Kasumi-1 (cell line): ENCODE measurements at places on chromosomes 7 and 10.

DNA sequence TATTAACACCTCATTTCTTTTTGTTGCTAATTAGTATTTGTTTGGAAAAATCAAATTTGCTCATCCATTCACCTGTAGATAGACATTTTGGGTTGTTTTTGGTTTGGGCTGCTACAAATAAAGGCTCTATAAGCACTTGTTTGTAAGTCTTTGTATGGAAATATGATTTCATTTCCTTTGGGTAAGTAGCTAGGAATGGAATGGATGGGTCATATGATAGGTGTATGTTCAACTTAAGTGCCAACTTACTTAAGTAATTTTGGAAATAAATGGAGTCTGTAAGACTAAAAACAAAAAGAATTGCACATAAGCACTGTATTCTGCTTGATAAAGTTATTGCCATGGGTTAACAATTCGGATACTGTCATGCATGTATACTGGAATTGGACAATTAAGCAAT lies 157.7 kb upstream of the NAMPT start:
- DNase-seq, result no peak

- DNase-seq, result no peak
Measured at GRCh38 chr7:42315103-42315502, 78.1 kb upstream of the GLI3 start.

GRCh38 chr10:26697163-26697921 lies at the start of gene PDSS1:
Gene PDSS1, plus strand, starts transcription at chr10:26697701. Its CDS starts 11 bp downstream, at chr10:26697712.
- peak; percentile 89 for DNase-seq

- DNase-seq, result no peak
Measured at GRCh38 chr7:141287936-141288335, 214.1 kb downstream of the TMEM178B start.

DNA sequence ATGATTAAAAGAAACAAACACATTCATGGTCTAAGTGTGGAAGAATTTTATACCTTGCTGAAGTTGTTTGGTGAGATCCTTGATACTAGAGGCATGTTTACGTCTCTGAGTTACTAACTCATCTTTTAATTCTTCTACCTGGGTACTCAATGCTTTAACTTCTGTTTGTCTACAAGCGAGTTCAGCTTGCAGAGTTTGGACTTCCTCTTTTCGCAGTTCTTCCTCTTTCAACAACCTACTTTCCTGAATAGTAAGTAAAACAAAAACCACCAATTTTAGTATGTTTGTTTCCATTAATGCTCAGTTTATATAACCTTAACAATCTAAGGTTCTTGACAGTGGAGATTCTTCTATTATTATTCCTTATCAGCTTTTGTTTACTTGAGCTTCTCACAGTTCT lies 42.9 kb downstream of the CCDC186 start:
- DNase-seq, result peak; percentile 96

- no peak for DNase-seq
Measured at GRCh38 chr7:96135241-96135640, 186.7 kb downstream of the SLC25A13 start.

DNA sequence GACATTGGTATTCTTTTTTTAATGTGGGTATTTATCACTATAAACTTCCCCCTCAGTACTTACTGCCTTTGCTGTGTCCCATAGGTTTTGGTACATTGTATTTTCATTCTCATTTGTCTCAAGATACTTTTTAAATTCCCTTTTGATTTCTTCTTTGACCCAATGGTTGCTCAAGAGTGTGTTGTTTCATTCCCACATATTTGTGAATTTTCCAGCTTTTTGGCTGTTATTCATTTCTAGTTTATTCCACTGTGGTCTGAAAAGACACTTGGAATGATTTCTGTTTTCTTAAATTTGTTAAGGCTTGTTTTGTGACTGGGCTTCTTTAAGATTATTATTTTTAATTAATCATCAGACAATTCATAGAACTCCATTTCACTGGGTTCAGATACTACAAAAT lies 105.0 kb downstream of the EPC1 start:
- no peak for DNase-seq

- peak; percentile 32 for DNase-seq
Measured at GRCh38 chr10:61589547-61590243, 73.0 kb upstream of the CABCOCO1 start.

GRCh38 chr7:150842716-150843115 lies 9.6 kb upstream of the AOC1 start:
- DNase-seq, result no peak

GRCh38 chr7:120743128-120743527 lies 114.8 kb downstream of the TSPAN12 start:
- no peak for DNase-seq

DNA sequence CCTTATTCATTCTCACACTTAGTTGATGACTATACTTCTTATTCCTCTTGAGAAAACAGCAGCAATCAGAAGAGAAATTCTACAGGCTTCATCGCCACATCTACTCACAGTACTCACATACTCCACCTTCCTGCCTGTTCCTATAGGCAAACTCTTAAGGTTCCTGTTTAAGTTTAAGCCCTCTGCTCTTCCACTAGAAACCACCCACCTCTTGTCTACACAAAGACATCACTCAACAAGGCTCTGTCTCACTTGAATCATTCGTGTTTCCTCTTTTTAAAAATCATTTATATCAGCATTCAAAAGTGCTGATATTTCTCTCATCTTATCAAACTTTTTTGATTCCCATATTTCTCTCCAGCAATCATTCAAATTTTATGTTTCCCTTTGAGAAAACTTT lies 85.5 kb upstream of the ADO start:
- DNase-seq, result peak; percentile 16

DNA sequence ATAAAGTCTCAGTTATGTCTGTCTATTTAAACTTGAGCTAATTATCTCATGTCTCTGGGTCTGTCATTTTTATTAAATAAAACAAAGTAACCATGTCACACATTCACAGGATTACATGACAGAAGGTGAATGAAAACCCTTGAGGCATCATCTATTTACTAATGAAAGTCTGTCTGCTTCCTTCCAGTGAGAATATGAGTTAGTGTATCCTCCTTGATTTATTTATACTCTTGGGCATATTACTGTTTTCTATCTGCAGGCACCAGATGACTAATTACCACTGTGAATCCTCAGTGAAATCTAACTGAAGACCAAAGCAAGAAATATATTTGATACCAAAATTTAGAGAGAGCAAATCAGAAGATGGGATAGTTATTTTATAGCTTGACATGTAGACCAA lies 163.7 kb downstream of the CDC14C start:
- no peak for DNase-seq

- DNase-seq, result no peak
Measured at GRCh38 chr10:27890971-27891370, 107.9 kb downstream of the ODAD2 start.

DNA sequence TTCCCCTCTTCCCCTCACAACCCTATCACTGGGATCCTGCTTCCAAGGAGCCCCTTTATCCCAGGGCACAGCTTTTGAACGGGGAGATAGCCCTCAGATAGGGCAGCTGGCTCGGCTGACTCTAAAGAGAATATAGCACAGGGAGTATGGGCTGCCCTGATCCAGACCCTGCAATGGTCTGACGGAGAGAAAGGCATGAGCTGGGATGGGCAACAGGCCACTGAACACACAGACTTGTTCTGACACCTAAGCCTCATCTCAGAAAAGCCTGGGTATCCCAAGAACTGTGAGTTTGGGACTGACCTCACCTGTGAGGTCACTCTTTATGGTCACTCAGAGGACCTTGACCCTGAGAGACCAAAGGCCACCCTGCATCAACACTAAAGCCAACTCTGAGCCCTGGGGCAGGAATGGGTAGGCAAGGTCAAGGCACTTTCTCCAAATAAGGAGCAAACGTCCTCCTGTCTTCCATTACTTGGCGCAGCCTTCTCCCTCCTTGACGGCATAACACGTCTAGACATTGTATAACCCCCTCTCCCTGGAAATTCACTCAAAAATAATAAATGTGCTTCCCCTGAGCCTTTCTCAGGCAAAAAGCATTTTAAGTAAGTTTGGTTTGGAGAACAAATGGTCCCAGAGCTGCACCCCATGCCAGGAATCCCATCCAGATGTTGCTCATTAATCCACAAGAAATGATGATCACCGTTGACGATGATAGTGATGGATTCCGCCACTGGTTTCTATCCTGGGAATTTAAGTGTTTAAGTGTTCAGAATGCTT lies 8.2 kb upstream of the LRRC18 start:
- DNase-seq, result no peak

GRCh38 chr10:128912568-128913311 lies 554.3 kb upstream of the MGMT start:
- no peak for DNase-seq

- DNase-seq, result no peak
Measured at GRCh38 chr10:4776234-4776638, 49.8 kb upstream of the AKR1E2 start.

GRCh38 chr10:95963991-95964389 lies 56.2 kb downstream of the CC2D2B start:
- peak; percentile 63 for DNase-seq

DNA sequence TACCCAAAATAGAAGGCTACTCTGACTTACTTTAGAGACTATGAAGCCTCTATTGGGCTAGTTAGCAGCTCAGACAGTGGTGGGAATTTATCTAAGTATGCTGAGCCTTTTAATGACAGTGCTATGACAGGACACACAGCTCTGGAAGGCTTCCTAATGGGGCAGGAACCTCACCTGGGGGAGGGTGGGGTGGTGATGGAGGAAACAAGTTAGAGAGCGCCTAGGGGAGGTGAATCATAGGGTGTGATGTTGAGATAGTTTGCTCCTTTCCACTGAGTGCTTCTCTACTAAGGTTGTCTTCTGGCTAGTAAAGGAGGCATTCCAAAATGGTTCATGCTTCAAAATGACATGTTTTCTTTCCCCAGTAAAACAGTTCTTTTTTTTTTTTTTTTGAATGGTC lies 42.1 kb downstream of the PPP1R9A start:
- DNase-seq, result no peak

- DNase-seq, result no peak
Measured at GRCh38 chr10:43156590-43157341, 18.5 kb downstream of the CSGALNACT2 start.

- no peak for DNase-seq
Measured at GRCh38 chr10:61973169-61973568, 71.7 kb downstream of the ARID5B start.

- DNase-seq, result no peak
Measured at GRCh38 chr10:69295027-69295636, 16.8 kb downstream of the HK1 start.

- DNase-seq, result no peak
Measured at GRCh38 chr10:3036155-3037021, 31.0 kb upstream of the PFKP start.

DNA sequence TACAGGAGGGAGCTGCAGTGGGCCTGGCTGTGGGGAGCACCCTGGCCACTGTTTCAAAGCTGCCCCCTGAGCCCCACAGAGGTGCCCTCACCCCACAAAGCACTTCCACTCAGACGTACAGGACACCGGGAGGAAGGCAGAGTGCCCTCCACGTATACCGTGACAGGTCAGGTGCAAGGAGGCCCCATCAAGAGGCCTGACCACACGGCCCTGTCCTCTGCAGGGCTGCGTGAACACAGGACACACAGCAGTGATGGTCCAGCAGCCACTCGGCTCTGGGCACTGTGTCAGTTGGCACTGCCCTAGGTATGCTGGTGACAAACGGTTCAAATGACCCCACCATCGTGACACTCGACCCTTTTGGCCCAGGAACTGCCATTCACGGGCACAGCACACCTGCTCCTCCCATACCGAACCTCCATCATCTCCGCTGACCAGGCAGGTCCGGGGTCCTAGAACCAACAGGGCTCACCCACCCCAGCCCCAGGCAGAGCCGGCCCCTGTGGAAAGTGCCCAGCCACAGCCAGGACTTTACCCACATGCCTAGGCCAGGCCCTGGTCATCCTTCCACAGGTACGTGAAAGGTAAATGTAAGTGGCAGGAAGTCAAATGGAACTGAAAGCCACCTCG lies 560.9 kb downstream of the PTPRN2 start:
- DNase-seq, result no peak

- peak; percentile 80 for DNase-seq
Measured at GRCh38 chr10:103659674-103660363, 166.3 kb downstream of the NEURL1 start.

- no peak for DNase-seq
Measured at GRCh38 chr7:96400518-96400917, 78.6 kb upstream of the SLC25A13 start.

DNA sequence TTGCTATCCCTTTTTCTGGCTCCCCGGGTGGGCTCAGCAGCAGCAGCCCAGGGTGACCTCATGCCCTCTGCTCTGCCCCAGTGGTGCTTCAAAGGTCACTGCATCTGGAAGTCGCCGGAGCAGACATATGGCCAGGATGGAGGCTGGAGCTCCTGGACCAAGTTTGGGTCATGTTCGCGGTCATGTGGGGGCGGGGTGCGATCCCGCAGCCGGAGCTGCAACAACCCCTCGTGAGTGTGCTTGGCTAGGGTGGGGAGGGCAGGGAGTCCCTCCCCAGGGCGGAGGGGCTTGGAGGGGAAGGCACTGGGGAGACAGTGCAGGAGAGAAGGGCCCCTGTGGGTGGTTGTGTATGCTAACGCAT lies 46.4 kb downstream of the TBATA start:
- no peak for DNase-seq

DNA sequence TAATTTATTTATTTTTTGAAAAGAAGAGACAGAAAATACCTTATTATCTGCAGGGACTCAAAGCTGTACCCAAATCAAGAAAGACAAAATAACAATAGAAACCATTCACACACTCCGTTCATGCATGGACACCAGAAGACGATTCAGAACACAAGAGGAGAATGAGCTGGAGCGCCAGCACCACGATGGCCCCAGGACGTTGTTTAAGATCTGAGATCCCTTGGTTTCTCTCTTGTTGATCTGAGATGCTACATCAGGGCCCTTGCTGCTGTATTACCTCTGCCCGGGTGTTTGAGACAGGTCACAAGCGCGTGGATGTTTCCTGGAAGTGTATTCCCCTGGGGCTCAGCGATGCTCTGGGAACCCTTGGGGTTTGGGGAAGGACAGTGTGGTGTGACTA lies 46.8 kb downstream of the CHST3 start:
- DNase-seq, result no peak

DNA sequence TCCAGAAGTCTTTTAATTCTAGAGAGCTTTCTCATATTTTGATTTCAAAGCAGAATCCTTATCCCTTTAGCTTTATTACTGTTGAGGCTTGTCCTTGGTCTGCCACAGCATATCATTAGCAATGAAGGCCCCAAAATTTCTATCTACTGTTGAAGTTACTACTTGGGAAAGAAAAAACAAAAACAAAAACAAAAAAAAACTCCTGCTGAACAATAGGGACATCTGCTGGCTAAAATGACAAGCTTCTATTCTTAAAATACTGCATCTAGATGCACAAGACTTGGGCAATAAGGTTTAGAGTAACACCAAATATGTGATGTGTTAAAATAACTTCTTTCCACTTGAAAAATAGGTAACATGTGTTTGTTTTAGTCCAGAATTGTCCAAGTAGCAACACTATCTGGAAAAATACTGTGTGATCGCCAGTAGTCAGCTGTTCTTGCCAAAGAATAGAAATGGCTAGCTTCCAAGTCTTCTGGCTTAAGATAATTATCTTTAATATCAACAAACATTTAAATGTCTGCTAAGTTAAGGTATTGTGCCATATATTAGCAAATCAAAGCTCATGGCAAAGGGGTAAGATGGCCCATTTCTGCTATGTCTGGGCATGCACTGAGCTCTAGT lies 3.8 kb upstream of the DMTF1 start:
- DNase-seq, result peak; percentile 51
